ENCODE measurements at places on chromosomes 11 and 22.

DNA sequence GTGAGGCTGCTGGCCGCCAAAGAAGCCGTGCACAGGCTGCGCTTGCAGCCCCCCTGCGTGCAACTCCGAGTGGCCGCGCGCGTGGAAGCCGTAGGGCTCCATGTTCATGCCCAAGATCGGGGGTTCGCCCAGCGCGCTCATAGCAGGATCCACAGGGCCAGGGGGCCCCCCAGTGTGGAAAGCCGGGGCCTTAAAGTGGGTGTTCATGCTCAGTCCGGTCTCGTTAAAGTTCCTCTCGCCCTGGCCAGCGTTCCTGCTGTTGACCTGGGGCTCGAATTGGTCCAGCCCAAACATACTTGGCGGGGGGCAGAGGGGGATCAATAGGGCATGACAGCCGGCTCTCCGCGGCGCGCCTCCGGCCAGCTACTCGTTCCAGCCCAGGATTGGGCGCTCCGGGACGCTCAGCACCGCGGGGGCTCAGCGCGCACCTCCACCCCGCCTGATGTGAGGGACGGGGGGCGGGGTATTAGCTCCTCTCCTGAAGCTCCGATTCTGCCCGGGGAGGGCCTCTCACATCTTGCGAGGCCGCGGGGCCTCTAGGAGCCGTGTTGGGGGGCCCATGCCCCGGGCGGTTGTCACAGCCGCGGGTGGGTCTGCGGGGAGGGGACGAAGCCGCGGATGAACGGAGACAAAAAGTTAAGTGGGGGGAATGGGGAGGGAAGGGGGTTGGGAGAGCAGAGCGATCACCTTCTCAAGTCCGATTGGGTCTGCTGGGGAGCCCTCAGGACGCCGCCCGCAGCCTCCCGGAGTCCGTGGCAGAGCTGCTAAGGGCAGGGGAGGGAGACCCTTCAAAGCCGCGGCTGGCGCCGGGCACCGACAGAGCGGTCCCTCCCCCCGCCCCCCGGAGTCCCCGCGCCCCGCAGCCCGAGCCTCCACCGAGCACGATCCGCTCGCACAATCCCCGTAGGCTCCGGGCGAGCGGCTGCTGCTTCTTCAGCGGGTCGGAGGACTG is 1.0 kb downstream of the MN1 start:
- no peak for DNase-seq

GRCh38 chr11:7844986-7845385 is 48.2 kb upstream of the OR5P2 start:
- DNase-seq = no peak

DNA sequence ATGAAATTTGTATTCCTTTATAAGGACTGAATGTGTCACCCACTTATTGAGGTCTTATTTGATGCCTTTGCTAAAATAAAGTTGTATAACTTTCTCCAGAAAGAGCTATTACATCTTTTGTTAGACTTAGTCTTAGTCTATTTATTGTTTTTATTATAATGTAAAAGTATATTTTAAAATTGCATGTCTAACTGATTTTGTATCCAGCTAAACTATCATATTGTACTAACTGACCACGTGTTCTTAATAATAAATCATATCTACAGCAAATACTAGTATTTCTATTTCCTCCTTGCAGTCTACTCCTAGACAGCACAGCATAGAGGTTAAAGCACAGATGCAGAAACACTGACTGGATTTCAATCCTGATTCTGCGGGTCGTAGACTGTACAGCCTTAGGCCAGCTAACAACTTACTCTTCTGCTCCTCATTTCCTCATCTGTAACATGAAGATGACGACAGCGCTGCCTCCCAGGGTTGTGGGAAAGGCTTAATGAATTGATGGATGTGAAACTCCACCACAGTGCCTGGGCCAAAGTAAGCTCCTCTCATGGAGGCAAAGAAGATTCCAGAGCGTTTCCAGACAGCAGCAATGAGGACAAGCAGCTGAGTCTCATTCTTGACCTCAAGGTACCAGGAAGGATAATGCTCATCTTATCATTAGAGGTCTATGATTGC is 13.2 kb downstream of the IFITM10 start:
- DNase-seq = no peak

DNA sequence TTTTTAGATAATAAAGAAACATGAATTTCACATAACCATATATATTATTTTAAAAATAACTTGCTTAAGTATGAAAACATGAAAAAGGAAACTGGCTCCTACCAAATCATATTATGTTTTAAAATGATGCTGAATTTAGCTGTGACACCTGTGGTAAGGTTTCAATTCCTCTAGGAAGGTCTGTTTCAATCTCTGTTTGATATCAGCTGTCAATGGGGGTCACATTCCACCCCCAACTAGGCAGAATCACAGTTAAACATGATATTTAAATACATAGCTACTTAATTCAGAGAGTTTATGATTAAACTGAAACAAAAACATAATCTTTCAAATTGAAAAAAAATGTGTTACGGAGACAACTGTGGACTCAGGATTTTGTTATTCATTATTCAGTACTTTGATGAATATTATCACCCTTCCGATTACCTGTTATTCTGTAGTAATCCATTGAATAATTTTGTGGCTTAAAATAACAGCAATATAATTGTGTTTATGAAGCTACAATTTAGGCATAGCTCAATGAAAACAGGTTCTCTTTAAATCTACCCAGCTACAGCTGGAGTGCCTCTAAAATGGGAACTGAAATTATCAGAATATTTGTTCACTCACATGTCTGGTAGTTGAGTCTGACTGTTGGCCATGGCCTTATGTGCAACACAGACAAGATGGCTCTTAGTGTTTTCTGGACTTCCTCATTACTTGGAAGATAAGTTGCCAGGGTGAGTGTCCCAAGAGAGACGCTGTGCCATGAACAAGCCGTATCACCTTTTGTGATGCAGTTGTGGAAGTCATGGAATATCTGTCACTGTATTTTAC is 244.6 kb upstream of the ANO3 start:
- DNase-seq = no peak

DNA sequence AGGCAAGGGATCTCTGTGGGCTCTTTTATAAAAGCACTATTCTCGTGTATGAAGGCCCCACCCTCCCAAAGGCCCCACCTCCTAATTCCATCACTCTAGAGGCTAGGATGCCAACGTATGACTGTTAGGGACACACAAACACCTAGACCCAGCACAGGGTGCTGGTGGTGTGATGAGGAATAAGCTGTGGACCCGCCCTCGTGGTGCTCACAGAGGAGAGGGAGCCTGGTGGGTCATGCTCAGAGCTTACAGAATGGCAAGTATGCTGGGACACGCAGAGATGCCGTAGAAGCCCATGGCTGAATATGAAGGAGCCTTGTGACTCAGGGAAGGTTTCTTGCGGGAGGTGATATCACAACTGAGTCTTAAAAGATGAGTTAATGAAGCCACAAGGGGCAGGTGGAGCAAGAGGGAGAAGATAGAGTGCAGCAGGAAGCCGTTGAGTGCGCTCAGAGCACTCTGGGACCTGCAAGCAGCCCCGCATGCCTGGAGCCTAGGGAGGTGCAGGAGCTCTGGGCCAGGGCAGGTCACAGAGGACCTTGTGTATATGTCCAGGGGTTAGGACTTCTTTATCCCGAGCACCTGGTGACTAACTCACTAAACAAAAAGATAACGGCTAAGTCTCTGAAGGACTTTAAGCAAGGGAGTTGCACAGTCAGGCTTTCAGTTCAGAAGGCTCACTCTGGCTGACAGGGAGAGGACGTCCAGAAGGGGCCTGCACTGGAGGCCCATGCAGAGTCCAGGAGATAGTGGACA is 160.9 kb downstream of the TRIM29 start:
- no peak for DNase-seq

All from SIG-M5 (cell line).